Activated naive CD4-positive, alpha-beta T cell (primary cell): ENCODE measurements at places on chromosomes 13 and 19.

DNA sequence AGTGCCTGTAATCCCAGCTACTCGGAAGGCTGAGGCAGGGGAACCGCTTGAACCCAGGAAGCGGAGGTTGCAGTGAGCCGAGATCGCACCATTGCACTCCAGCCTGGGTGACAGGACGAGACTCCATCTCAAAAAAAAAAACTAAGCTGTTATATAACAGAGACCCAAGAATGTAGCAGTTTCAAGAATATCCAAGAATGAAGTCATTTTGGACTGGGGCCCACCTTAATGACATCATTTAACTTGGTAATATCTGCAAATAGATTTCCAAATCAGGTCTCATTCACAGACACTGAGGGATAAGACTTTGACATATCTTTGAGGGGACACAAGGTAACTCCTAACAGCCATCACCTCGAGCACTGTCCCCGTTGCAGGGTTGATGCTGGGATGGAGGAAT lies 36.5 kb upstream of the MRI1 start:
- no peak for DNase-seq

GRCh38 chr13:66914155-66914554 lies 316.0 kb downstream of the PCDH9 start:
- DNase-seq, result no peak

DNA sequence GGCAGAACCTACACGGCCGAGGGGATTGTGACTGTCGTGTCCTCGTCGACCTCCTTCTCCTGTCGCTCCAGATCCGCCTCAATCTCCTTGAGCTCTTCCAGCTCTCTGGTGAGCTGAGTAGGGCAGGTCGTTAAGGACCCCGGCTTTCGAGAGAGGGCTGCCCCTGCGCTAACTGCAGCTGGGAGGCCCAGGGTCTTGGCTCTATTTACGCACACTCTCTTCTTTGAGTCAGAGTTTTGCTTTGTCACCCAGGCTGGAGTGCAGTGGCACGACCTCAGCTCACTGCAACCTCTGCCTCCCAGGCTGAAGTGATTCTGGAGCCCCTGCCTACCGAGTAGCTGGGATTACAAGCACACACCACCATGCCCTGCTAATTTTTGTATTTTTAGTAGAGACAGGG lies 7.6 kb downstream of the SPC24 start:
- no peak for DNase-seq

GRCh38 chr13:109182777-109183465 lies 553.5 kb downstream of the MYO16 start:
- no peak for DNase-seq

DNA sequence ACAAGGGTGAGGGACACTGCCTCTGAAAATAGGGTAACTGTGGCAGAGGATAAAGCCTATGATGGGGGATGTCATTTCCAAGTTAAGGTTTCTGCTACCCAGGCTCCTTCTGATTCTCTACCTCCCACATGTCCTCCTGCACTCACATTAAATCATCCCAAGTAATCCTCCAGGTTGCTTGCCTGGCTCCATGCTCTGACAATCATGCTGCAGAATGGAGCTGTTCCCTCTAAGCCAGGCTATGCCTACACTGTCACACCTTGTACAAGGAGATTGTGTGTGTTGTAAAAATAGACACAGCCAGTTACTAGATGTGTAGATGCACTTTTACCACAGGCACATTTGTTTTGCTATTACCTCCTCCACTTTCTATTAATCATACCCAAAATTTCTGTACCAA lies 8.0 kb downstream of the ZNF416 start:
- no peak for DNase-seq

- no peak for DNase-seq
Measured at GRCh38 chr13:72694314-72694713, 33.1 kb downstream of the MZT1 start.

GRCh38 chr13:74288361-74288911 lies 154.2 kb upstream of the KLF12 start:
- peak; percentile 12 for DNase-seq

DNA sequence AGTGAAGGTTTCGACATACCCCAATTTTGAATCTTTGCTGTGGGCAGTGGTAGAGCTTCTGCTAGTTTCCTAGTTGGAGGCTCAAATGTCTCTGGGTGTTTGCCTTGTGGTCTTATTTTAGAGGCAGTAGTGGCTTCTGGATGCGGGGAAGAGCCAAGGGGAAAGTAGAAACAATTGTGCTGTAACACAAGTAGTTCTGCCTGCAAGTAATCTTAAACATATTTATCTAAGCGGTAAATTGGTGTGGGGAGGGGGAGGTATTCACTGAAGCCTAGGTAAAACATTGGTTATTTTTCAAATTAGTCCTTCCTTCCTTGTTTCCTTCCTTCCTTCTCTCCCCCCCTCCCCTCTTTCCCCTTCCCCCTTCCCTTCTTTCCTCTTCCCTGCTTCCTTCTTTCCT lies at the start of gene PCDH20:
Gene PCDH20 (minus strand): TSS at position 101 of the 400 bp plus-strand sequence. CDS start 691 bp downstream, outside the sequence.
- no peak for DNase-seq

DNA sequence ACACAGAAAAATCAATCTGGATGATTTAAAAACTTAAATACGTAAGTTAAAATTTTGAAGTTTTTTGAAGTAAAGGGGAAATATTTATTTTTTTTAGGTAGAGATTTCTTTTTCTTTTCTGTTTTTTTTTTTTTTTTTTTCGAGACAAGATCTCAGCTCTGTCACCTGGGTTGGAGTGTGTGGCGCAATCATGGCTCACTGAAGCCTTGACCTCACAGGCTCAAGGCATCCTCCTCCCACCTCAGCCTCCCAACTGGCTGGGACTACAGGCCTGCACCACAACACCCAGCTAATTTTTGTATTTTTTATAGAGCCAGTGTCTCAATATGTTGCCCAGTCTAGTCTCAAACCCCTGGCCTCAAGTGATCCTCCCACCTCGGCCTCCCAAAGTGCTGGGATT lies 120.4 kb upstream of the CLDN10 start:
- no peak for DNase-seq

DNA sequence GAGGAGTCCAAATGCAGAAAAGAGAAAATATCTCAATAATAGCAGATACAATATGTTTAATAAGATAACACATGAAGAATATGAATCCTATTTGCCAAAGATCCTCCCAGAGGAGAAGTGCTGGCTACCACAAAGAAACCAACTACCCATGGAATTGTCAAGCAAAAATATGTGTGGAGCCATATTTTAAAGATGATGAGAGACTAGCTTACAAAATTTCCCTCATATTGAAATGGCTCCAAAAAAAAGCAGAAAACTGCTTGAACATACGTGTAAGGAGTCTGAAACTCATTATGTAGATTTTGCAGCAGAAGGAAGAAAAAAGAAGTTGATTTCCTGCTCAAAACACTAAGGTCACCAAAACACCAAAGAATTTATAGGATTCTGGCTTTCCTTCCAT lies 94.2 kb downstream of the USP12 start:
- DNase-seq, result no peak

- DNase-seq, result no peak
Measured at GRCh38 chr19:28028881-28029444, 1184.0 kb downstream of the UQCRFS1 start.

DNA sequence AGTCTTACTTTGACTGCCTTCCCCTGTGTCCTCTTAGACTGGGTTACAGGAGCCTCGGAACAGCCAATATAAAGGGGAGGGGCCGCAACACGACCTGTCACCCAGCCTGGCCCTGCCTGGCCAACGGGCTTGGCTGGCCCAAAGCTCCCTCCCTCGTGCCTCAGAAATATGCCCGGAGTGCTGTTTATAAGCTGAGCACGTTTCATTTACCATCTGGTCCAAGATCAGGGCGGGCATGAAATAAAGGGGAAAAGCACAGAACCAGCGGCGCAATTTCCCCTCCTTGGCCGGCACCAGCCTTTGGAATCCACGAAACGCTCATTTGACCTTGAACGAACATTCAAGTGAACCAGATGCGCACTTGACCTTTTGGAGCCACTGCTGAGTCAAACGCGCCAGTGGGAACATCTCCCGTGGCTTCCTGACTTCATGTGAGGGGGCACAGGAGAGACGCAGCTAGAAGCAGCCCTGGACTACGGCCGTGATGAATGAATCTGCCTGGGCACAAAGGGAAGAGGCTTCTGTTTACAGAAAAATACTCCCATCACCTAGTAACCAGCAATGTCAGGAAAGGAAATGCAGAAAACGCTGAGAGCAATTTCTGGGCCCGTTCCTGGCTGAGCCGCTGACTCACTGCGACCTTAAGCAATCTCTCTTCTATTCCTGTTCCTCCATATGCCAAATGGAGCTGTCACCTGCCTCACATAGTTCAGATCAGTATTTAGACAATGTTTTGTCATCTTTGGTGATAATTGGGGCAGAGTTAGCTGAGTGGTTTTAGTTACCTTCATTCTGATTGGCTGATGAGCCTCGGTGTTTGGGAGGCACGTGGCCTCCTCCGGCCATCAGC lies 53.3 kb downstream of the RFX2 start:
- DNase-seq, result no peak

DNA sequence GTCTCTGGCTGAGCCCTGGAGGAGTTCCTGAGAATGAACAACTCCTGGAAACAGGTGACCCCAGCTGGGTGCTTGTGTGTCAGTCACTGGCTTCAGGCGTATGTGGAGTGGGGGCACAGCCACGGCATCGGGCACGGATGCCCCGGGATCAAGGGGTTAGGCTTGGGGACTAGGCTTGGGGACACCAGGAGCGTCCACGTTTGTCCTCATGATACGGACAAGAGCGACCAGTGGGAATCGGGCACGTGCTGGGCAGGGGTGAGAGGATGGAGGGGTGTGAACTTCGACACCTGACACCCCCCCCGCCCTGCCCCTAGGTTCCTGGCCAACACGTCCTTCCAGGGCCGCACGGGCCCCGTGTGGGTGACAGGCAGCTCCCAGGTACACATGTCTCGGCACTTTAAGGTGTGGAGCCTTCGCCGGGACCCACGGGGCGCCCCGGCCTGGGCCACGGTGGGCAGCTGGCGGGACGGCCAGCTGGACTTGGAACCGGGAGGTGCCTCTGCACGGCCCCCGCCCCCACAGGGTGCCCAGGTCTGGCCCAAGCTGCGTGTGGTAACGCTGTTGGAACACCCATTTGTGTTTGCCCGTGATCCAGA lies 4.1 kb downstream of the GRIN3B start:
- no peak for DNase-seq

DNA sequence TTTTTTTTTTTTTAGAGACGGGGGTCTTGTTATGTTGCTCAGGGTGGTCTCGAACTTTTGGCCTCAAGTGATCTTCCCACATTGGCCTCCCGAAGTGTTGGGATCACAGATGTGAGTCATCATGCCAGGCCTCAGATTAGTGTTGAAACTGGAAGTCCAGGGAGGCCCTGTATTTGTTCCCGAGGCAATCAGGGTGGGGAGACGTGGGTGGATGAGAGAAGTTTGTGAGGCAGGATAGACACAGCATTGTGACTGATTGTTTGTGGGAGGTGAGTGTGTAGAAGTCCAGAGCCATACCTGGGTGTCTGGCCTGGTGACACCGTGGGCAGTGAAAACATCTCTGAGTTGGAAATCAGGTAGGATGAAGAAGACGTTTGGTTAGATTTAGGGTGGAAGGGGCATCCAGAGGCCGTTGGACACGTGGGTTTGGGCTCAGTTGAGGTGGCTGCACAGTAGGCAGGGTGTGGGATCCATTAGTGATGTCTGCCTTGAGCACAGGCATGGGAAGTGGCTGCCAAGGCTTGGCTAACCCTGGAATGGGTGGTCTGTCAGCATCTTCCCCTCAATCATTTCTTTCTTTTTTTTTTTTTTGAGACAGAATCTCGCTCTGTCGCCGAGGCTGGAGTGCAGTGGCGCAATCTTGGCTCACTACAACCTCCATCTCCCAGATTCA lies 12.4 kb downstream of the RTN2 start:
- no peak for DNase-seq

GRCh38 chr13:113499936-113500335 lies 9.4 kb upstream of the DCUN1D2 start:
- no peak for DNase-seq

DNA sequence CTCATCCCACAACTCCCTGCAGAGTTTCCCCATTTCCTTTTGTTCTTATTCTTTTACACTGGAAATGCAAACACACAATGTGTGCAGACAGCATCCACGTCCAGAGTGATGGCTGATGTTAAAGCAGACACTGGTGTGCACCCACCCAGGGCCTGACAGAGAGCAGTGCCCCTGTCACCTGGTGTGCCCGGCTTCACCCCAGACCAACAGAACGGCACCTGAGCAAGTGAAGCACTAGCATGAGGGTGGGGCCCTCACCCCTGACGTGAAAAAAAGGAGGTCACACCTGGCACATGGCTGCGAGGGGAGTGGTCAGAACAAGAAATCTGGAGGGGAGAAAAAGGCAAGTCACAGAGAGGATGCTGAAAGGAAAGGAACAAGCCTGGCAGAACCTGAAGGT lies 12.3 kb downstream of the ZNF575 start:
- DNase-seq, result no peak

- DNase-seq, result no peak
Measured at GRCh38 chr13:100447831-100448230, 140.8 kb downstream of the GGACT start.

- peak; percentile 57 for DNase-seq
Measured at GRCh38 chr19:13850910-13851733, 25.8 kb upstream of the NANOS3 start.

GRCh38 chr13:38265132-38265497 lies 84.5 kb upstream of the UFM1 start:
- no peak for DNase-seq

GRCh38 chr19:17302391-17303166 lies 646 bp downstream of the ABHD8 start:
- DNase-seq, result no peak

GRCh38 chr19:38417544-38418506 lies 8.2 kb downstream of the RASGRP4 start:
- no peak for DNase-seq

DNA sequence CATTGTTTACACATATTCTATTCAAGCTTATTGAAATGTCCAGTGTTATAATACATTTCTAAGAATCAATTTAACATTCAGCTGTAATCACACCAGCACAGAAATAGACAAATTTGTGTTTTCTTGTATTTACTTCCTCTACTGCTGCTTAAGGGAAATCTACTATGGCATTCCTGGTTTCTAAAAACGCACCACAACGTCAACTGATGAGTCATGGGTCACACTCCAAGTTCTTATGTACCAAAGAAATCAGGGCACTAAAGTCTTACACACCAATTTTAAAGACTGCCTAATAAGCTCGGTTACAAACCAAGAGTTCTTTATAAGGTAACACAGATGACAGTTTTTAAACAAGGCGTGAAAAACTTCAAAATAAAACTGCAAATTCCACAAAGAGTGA lies 13.2 kb downstream of the LNX2 start:
- DNase-seq, result no peak

DNA sequence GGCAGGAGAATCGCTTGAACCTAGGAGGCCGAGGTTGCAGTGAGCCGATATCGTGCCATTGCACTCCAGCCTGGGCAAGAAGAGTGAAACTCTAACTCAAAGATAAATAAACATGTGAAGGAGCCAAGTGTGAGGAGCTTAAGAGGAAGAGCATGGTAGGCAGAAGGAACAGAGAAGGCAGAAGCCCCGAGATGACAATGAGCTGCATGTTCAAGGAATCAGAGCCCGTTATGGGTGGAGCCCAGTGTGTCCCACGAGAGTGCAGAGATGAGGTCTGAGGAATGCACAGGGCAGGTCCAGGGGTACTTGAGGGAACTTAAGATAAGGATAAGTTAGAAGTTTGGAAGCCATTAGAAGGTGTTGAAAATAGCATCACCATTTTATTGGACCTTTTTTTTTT lies 716 bp downstream of the FPR2 start:
- DNase-seq, result no peak
